ENCODE measurements at places on chromosomes 13 and 19.
A peak's percentile ranks its signal among the peaks of the same experiment; 100 is the strongest.

DNA sequence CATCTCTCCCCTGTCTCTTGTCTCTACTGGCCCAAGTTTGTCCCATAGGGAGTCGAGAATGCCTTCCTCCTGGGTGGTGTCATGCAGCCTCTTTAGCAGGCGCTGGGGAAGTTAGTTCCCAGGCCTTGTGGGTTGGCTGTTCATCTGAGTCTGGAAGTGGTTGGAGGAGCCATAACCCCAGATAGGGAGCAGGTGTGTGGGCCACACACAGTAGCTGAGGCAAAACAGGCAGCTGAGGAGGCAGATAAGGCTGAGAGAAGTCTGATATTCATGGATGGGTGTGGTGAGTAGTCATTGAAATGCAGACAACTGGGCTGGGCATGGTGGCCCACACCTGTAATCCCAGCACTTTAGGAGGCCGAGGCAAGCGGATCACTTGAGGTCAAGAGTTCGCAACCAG is 40.9 kb upstream of the KPNA3 start:
- no peak for DNase-seq

GRCh38 chr19:50994129-50994528 is 7.3 kb downstream of the KLK8 start:
- peak; percentile 18 for DNase-seq

DNA sequence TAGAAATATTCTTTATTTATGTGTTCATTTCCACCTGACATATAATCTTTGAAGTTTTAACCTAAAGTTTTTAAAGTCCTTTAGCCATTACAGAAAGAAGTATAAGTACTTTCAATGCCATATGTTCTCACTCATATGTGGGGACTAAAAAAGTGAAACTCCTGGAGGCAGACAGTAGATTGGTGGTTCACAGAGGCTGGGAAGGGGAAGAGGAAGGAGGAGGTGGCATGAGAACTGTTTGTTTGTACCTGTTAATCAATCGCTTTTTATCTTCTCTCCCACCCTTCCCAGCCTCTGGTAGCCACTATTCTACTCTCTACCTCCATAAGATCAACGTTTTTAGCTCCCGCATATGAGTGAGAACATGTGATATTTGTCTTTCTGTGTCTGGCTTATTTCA is 131.1 kb downstream of the MYO16 start:
- no peak for DNase-seq

DNA sequence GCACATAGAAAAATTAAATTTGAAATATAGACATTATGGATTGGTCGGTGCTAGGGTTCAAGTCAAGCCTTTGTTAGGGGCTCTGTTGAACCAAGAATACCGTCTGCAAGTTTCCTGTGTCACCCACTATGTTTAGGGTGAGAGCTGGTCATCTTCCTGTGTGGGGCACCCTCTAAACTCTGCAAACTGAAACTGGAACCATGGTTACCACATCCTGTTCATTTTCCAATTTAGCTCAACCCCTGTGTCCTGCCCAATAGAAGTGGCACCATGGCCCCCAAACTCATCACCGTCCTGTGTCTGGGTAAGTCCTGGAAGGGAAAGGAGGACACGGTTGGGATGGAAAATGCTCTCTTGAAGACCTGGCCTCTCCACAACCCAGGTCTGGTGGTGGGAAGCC is 29.9 kb downstream of the LAIR2 start:
- DNase-seq: no peak

DNA sequence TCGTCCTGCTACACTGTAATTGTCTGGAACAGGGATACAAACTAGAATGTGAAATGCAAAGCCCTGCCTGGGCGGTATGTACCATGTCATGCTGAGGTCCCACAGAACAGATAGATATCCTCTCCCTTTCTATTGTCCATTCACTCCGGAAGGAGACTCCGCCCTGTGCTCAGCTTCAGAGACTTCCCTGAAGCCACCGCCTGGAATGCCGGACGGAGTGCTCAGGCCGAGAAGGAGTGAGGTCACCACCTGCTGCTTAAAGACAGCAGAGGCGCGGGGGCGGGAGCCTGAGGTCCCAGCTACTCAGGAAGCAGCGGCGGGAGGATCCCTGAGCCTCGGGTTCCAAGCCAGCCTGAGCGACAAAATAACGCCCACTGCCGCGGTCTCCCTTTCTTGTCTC is 890 bp upstream of the ZNF611 start:
- no peak for DNase-seq

DNA sequence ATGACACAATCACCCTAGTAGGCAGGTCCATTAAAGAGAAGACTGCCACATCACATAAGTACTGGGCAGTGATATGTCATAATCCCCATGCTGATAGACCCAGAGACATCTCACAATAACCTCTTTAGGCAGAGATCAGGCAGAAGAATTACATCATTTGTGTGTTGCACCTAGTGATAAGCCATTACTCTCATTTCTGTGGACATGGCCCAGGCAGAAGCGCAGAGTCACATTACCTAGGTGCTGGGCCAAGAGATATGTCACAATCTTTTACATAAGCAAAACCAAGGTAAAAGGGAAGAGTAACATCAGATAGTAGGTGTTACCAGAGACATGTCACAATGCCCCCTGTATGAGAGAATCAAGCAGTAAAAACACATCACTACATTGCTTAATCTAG is 71.9 kb downstream of the ZNF726 start:
- no peak for DNase-seq

DNA sequence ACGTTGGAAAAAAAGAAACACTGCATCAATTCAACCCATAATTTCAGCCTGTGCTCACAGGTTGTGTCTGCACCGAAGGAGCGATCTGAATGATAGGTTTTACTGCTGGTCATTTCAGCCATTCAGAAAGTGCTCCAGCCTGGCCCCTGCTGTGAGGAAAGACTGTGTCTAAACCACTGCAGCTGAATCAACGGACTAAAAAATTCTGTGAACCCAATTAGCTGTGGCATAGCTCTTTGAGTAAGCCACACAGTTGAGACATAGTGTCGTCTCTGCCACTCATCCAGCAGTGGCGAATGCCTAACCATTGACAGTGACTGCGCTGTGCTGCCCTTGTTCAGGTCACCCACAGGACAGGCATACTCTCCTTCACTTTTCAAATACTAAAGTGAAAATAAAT is 179.8 kb downstream of the COG6 start:
- DNase-seq: no peak
